ENCODE measurements at places on chromosomes 5 and 9.

DNA sequence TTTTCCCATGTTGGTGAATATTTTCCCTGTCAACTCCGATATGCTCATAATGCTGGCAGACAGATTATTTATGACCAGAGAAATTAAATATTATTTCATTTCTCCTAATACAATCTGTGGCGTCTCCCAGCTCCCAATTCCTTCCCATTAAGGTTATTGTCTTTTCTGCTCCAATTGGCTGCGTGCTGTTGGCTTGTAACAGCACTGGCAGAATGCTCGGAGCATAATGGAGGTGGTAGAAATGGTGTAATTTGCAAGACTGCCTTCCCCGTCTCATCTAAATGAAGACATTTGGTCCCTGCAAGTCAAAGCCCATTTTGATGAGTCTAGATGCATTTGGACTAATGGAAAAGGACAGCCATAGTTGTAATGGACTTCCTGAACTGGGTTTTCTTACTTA lies 601.7 kb downstream of the BRINP1 start:
- DNase-seq, result no peak

DNA sequence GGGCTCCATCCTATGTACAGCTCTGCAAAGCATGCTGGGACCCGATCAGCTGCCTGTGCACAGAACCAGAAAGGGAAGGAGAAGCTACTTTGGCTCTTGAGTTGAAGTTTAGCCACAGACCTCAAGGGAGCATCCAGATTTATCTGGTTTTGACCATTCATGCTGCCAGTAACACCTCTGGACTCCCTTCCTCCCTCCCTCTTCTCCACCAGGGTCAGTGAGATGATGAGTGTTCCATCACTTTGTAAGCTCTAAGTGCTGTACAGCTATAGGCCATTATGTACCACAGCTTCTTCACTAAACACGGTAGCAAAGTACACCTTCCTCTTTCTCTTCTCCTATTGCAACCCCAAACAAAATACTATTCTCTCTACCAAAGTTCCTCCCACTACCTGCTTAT lies 77.9 kb downstream of the GLIS3 start:
- DNase-seq, result no peak

GRCh38 chr5:31806561-31806960 lies 167.6 kb downstream of the PDZD2 start:
- no peak for DNase-seq

DNA sequence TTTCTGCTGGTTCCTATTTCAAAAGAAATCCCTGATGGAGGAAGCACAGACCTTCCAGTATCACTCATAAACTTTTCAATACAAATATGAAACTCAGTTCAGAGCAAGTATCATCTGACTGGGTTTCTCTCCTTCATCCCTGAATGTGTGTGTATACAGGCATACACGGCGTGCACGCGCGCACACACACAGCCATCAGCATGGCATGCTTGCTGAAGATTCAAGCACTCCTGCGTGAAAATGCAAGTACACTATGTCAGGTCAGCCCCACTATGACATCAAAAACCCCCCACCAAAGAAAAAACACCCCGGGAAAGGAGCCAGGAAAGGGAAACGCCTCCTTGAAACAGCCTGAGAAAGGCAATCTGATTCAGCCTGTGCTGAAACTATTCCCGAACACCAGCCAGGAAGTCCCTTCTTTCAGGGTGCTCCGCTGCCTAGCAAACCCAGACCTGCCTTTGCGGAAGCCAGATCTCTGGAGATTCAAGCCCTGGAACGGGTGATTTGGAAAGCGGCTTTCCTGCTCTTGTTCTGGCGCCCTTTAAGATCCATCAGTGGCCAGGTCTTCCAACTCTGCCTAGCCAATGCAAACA lies 831 bp downstream of the KLHL3 start:
- no peak for DNase-seq

Data from ascending aorta (tissue), 2 donors.